GM03348 (cell line): ENCODE measurements at places on chromosomes 12 and 14.
A peak's percentile ranks its signal among the peaks of the same experiment; 100 is the strongest.

- no peak for DNase-seq
Observed at GRCh38 chr14:24851406-24851805, 198.5 kb downstream of the STXBP6 start.

- DNase-seq, result no peak
Observed at GRCh38 chr12:19191089-19191488, 61.6 kb downstream of the PLEKHA5 start.

DNA sequence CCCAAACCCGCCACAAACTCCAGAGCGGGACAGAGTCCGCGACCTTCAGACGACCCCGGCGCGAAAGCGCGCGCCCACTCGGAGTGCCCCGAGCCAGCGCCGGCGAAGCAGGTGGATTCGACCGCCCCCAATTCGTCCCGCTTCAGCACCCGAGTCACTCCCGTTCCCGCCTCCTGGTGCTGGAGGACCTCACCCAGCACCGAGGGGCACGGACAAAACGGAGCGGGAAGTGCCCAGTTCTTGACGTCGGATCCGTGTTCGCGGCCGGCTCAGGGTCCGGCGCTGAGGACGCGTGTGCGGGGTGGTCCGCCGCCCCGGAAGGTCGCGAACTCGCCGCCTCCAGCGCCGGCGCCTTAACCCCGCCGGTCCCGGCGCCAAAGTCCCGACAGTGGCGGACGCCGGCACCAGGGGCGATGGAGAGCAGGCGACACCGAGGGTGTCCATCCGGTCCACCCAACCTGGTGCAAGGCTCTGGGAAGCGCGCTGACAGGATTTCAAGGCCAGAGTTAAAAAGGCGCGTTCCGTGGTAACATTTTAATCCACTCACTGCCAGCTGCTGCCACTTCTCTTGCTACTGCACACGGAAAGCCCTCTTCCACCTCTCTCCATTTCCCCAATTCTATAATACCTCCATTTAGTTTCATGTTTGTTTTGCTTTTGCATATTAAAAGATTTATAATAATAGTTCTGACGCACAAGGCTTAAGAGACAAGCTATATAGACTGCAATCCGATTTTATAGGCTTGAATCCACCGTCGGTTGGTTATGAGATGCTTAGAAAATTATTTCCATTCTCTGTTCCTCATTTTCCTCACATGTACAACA is 240.0 kb upstream of the CPNE8 start:
- peak; percentile 23 for DNase-seq

GRCh38 chr14:22403296-22403695 is 185.7 kb downstream of the DAD1 start:
- no peak for DNase-seq

DNA sequence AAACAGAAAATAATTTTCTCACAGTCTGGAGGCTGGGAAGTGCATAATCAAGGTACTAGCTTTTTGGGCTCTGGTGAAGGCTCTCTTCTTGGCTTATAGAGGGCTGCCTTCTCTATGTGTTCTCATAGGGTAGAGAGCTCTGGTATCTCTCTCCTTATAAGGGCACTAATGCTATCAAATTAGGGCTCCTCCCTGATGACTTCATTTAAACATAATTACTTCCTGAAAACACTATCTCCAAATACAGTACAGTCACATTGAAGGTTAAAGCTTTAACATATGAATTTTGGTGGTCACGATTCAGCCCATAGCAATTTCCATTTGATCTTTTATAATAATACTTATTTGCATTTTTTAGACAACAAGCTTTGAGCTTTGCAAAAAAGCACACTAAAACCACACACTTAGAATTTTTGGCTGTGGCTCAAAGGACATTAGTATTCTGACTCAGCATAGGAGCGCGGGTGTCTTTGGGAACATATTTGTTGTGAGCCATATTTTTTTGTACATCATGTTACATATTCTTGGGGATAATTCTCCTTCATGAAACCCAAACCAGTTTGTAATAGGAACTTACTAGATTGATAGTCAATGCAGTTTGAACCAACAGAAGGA is 808.1 kb upstream of the FBXO33 start:
- no peak for DNase-seq

- no peak for DNase-seq
Observed at GRCh38 chr12:76929499-76929898, 50.7 kb upstream of the CSRP2 start.

- no peak for DNase-seq
Observed at GRCh38 chr14:90987140-90987539, 73.3 kb downstream of the RPS6KA5 start.

DNA sequence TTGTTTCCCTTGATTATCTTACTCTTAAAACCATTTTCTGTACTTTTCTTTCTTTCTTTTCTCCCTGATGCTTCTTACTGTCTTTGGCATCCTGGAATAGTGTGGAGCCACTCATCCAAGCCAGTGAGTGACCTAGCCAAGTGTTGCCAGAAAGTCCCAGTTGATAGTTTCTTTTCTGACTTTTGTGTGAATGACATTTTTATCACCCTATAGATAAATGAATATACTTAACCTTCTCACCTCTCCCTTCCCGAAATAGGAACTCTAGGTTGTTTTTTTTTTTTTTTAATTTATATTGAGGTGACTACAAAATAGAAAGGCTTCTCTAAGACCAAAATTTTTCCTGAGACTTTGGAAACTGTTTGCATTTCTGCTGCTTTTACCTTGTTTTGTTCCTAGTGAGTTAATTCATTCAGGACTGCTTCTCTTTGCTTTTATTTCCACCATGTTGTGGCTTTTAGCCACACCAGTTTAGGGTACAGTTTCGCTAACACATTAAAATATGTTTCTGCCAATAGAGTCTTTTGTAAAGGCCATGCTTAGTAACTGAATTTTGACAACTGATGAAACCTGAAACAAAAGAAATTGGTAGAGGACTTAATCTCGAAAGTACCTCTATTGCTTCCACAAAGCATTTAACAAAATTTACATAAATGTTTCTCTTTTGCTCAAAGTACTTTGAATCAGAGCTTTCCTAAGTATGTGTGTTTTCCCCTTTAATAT is 194.6 kb downstream of the ERC1 start:
- DNase-seq, result no peak

DNA sequence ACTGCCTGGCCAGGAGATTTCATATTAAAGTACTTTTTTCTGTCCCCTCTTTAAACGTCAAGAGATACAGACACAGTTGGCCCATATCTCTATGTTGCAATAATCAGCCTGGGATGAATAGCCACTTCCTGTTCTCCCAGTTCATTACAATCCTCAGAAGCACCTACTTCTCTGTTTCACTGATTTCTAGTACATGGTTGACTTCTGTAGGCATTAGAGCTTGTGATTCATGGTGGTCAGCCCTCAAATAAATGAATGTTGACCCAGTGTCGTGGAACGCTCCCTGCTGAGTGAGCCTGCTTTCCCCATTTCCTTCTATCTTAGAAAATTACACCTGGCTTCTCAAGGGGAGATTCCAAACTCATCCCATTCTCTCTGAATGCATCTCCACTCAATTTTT is 416.7 kb downstream of the PDZRN4 start:
- no peak for DNase-seq

- DNase-seq, result no peak
Observed at GRCh38 chr12:45342171-45342570, 126.3 kb downstream of the ANO6 start.

DNA sequence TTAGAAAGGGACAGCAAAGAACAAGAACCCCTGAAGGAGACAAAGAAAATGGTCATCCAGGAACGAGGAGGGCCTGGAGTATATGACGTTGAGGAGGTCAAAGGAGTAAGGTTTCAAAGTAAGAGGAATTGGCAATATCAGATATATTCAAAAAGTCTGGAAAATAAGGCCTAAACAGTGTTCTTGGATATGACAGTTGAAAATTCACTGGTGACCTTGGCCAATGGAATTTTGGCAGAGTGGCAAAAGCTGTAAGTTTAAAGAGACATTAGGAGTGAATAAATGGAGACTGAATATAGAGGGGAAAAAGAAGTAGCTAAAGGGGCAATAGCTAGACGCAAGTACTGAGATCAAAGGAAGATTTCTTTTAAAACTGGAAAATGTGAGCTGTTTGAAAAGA is 4.1 kb upstream of the ACTN1 start:
- no peak for DNase-seq
